ENCODE measurements at places on chromosomes 12 and 14.

DNA sequence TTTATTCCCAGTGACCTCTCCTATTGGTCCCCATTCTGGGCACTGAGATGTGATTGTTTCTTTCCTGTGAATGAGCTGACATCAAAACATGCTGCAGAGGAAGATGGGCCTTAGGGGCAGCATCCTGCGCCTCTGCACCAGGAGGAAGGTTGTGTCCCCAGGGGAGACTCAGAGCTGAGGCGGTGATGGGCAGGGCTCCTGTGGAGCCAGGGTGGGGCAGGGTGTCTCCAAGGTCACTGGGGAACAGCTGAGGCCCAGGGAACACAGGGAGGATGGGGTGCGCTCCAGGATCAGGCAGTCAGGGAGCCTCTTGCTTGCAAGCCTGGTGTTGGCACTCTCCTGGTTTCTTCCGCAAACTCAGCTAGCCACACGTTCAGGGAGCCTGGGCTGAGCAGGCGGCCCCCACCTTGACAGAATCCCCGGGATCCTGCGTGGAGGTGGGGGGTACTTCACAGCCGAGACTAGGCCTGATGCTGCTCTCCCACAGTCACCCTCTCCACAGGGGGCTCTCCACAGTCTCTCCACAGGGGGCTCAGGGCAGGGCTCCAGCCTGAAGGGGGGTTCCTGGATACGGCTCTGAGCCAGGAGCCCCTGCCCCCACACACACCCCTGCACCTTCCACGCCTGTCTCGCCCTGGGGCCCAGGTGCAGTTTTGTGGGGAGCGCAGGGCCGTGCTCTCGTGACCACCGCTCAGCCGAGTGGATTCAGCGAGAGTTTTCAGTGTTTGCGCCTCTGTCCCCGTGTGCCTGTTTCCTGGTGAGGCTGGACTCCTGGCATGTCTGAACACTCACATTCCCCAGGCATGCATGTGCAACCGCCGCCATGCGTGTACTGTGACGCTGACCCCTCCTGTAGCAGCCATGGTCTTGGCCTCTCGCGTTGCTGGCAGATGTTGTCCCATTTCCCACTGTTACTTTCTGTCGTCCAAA is 264.7 kb downstream of the SEC23A start:
- DNase-seq: no peak

- DNase-seq: no peak
Observed at GRCh38 chr12:98736352-98737321, 91.5 kb downstream of the APAF1 start.

DNA sequence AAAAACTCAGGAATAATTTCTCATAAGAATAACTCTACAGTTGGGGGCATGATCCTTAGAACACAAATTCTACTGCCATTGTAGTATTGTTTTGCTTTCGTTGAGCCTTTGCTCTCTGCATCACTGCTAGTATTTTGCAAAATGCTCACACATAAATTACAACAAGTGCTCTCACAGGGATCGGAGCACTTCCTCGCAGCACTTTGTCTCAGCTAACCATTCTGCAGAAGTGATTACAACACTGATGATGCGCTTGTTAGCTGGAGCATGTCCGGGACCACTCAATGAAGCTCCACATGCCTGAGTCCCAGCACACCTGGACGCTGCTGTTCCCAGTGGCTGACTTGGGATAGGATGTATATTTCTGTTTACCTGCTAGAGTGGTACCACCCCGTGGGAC is 31.6 kb downstream of the MOAP1 start:
- DNase-seq: no peak

DNA sequence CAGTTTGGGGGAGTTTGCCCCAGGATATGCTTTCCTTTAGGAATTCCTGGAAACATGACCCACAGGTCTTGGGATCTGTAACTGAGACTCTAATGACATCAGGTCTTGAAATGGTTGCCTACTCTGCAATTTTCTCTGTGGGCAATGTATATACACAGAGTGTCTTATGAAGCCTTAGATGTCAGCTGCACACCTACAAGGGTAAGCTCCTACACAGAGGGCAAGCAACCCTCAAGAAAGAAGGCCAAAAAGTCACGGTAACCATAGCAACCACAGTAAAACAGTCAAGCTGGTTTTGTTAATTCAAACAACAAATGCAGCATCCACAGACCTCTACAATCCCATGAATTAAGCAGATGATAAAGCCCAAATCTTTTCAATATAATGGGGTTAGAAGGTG is 293.0 kb downstream of the SSPN start:
- DNase-seq: no peak

DNA sequence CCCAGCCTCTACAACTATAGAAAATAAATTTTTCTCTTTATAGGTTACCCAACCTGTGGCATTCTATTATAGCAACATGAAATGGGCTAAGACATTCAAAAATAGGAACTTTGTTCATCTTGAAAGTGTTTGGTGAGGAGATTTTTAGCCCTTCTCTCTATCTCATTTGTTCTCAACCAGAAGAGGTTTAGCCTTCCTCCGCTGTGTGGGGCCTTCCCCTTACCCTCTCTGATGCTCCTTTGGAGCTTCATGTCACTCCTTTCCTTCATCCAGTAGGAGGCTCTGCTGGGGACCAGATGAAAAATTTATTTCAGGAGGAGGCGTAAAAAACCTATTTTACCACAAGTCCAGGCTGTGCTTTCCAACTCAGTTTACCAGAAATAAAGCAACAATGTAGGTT is 94.1 kb downstream of the RTN1 start:
- no peak for DNase-seq

DNA sequence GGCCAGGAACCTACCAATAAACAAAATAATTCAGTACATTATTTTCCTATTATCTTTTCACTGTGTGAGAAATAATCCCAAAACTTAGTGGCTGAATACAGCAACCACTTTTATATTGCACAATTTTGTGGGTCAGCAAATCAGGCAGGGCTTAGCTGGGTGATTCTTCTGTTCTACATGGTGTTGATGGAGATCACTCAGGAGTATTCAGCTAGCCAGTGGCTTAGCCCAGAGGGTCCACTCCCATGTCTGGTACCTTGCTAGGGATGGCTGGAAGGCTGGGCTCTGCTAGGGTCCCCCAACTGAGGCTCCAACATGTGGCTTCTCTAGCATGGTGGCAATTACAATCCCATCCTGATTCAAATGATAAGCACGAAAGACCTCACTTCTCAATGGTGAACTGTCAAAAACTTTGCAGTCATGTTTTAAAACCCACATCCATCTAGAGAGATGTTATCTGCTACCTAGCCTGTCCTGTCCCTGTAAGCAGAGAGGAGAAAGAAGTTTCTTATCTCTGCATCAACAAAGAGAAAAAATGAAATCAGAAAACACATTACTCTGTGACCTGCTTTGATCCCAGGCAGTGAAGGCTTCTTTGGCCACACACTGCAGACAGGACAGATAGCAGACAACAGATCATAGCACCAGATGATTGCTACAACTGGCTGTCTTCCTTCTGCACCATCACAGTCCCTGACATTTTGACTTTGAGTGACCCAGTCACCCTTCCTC is 51.0 kb upstream of the MYL2 start:
- no peak for DNase-seq

Data from activated T-cell treated with anti-CD3 and anti-CD28 coated beads for 1 hour (primary cell).